Central memory CD4-positive, alpha-beta T cell (primary cell): ENCODE measurements at places on chromosomes 4 and X.

GRCh38 chr4:33477715-33478114, 2757.5 kb downstream of the PCDH7 start:
- no peak for DNase-seq

DNA sequence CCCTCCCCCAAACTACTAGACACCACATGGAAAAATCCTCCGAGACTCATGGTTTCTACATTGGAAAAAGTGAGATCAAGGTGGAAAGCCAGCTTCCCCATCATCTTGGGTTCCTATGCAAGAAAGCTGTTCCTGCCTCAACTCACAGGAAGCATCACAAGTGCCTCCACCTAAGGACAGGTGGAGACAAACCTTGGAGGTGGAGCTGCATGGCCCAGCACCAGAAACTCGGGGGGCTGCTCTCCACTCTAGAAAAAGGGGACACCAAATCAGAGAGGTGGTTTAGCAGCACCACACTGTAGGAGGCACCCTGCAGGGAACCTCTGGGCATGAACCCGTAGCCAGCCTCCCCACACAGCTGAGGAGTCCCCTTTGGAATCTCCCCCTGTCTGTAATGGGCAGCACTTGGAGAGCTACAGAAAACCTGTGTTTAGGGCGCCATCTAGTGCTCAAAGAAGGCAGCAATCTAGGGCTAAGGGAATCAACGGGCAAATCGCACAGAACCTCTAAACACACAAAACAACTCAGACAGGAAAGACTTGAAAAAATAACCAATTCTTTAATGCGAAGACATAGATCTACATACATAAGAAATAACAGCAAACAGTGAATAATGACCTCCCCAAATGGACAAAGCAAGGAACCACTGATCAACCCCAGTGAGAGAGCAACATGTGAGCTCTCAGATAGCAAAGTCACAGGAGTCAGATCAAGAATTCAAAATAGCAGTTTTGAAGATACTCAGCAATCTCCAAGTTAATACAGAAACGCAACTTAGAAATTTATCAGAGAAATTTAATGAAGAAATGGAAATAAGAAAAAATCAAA, 37.0 kb upstream of the ZBTB33 start:
- DNase-seq = peak; percentile 28

DNA sequence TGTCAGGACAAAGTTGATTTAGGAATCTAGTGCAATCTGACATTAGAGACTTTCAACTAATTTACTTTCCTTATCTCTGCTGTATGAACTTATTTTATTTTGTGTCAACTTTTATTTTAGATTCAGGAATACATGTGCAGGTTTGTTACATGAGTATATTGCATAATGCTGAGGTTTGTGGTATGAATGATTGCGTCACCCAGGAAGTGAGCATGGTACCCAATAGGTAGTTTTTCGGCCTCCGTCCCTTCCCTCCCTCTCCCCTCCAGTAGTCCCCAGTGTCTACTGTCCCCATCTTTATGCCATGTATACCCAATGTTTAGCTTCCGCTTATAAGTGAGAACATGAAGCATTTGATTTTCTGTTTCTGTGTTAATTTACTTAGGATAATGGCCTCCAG, 68.7 kb upstream of the TEX13D start:
- DNase-seq = no peak

GRCh38 chr4:139767168-139767567, 101.5 kb downstream of the MGST2 start:
- no peak for DNase-seq
